Kidney tubule cell (primary cell): ENCODE measurements at places on chromosomes 1 and 21.

DNA sequence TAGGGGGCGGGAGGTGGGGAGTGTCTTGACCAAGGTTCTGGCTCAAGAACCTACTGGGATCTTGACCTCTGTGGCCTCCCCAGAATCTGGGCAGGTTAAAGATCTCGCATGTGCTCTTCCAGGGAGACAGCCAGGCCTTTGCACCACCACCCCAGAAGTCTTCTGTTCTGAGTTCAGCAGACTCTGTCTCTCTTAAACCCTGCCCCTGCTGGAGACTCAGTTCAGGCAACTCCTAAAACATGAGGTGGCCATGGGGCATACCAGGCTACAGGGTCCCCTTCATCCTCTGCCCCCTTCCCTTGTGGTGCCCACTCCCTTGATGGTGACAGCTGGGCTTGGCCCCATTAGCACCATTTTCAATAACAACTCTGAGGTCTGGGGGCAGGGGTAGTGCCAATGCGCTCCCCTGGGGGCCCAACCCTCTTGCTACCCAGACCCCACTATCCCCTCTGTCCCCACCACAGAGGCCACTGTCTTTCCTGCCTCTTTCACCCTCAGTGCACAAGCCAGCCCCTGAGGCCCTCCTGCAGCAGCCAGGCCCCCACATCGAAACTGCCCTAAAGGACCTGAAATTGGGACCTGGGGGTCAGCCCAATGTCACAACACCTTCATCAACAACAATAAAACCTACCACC, 132.7 kb upstream of the RUNX3 start:
- no peak for DNase-seq

DNA sequence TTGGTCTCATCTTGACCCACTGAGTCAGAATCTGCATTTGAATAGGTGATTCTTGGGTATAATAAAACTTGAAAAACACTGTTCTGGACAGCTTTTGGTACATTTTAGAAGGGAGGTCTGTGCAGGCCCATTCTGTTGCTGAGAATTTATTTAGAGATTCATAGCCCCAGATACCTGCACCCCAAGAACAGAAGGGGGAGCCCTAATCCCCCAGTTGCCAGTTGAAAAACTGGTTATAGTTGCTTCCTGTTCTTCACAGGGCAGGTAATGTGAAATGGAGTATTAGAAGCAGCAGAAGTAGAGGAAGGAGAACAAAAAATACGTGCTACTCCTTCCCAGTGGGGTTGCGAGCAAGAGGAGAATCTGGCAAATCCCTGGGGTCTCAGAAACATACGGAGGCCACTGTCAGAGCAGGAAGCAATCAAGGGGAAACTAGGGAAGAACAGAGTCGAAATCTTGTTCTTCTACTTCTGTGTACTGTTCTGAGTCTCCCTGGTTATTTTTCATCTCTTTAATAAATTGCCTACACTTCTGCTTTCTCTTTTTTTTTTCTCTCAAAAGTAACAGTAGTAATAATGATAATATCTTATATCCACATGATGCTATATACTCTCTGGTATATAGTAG, 4.6 kb upstream of the CLCA2 start:
- DNase-seq: peak; percentile 3

DNA sequence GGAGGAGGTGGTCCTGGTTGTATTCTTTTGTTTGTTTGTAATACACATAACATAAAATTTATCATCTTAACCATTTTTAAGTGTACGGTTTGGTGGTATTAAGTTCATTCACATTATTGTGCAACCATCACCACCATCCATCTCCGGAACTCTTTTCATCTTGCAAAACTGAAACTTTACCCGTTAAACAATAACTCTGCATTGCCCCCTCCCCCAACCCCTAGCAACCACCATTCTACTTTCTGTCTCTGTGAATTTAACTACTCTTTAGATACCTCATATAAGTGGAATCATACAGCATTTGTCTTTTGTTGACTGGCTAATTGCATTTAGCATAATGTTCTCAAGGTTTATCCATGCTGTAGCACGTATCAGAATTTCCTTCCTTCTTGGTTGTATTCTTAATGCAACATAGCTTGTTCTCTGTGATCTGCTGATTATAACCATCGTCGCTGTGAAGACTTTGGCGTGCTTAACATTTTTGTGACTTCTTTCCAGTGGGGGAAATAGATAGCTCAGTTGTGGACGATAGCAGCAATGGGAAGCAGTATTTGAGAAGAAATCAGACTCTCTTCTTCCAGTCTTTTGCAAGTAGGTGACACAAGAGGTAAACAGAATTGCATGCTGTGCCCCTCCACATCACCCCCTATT, 117.5 kb upstream of the HOOK1 start:
- no peak for DNase-seq

- no peak for DNase-seq
Measured at GRCh38 chr1:10451287-10451686, 1.5 kb downstream of the CORT start.

- no peak for DNase-seq
Measured at GRCh38 chr1:29451368-29451892, 215.1 kb downstream of the PTPRU start.

DNA sequence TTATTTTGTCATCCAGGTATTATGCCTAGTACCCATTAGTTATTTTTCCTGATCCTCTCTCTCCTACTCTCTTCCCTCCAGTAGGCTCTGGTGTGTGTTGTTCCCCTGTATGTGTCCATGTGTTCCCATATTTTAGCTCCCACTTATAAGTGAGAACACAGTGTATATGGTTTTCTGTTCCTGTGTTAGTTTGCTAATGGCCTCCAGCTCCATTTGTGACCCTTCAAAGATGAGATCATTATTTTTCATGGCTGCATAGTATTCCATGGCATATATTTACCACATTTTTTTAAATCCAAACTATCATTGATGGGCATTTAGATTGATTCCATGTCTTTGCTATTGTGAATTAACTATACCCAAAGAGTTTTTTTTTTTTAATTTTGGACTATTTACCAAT, 1675.7 kb upstream of the B3GALT2 start:
- no peak for DNase-seq

DNA sequence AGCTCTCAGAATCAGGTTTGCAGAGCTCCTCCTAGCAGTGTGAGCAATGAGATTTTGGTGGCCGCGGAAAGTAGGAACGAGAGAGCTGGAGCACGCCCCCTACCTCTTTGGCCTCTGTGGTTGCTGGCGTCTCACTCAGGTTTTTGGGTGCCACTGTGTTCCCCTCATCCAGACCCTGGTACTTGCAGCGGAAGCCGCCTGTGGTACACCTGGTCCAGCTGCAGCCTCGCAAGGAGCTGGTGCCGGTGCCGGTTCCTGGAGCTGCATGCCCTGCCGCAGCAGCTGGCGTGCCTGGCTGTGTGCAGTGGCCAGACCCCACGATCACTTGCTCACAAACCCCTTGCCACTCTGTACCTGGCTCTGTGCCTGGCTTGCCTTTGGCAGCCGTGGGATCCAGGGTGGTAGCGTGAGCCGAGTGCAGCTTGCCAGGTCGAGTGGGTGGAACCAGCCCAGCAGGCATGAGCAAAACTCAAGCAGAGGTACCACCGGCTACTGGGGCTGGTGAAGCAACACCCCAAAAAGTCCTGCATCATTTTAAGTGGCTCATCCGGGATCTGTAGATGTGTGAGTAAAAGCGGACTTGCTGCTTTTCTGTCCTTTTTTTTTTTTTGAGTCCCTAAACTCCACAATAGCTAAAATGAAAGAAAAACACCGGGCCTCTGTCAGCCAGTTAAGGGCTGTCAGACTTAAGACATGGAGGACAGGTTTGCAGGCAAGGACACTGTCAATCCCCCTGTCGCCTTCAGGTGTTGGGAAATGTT, 844.9 kb downstream of the KCNT2 start:
- no peak for DNase-seq

- DNase-seq: no peak
Measured at GRCh38 chr1:181783208-181783607, 278.3 kb downstream of the ZNF648 start.

DNA sequence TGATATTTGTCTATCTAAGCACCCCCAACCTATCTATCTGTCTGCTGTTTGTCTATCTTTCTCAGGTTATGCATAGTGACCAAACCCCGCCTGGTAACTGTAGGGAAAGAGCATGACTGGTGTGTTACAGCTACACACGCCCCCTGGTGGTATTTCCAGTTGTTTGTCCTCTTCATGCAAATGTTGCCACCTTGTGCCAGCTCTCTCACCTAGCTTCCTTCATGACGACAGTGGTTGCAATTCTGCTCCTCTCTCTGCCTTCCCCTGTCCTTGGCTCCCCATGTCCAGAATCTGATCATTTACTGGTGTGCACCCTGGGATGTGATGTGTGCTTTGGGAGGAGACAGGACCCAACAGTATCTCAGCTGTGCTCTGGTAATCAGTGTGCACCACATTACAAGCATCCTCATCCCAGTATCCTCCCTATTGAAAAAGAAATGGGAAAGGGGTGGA, 8.1 kb upstream of the INKA2 start:
- peak; percentile 78 for DNase-seq

DNA sequence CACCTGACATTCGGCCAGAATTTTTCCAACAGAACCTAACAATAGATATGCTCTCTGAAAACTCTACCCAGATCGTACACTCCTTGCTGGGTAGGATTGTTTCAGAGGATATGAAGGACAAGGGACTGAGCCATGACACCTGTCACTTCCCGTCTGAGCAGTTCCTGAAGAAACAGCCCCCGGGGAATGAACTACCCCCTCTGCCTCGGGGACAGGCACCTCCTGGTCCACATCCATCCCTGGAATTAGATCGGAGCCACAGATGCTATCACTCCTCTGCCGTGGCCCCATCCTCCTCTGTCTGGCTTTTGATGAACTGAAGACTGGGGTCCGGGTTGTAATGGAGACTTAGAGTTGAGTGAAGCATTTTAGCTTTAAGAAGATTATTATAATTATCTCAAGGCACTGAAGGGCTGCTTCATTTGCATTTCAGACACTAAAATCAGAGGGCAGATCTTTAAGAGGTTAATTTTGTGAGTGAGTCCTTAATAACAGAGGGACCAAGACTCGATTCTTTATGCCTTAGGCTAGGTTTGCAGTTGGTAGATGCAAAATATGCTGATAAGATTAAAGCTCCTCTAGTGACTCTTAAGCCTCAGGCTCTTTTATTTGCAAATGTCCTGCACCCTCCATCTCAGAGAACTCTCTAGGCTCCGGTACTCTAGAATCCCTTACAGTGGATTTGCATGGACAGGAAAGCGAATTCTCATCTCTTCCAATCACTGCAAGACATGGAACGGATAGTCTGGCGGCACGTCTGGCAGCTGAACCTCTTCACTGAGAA, 333.8 kb downstream of the KIF26B start:
- no peak for DNase-seq

DNA sequence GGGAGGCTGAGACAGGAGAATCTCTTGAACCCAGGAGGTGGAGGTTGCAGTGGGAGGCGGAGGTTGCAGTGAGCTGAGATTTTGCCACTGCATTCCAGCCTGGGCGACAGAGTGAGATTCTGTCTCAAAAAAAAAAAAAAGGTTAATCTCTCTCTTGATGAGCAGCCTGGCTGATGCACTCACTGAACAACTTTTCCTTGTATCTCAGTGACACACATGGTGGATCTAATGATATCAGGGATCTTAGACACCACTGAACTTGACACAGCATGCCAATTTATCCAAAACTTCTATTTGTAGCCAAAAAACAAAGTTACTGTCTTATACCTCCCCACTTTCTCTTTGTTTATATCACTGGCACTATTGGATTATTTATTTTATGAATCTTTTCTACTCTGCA, 16.2 kb downstream of the RHBDL2 start:
- no peak for DNase-seq

DNA sequence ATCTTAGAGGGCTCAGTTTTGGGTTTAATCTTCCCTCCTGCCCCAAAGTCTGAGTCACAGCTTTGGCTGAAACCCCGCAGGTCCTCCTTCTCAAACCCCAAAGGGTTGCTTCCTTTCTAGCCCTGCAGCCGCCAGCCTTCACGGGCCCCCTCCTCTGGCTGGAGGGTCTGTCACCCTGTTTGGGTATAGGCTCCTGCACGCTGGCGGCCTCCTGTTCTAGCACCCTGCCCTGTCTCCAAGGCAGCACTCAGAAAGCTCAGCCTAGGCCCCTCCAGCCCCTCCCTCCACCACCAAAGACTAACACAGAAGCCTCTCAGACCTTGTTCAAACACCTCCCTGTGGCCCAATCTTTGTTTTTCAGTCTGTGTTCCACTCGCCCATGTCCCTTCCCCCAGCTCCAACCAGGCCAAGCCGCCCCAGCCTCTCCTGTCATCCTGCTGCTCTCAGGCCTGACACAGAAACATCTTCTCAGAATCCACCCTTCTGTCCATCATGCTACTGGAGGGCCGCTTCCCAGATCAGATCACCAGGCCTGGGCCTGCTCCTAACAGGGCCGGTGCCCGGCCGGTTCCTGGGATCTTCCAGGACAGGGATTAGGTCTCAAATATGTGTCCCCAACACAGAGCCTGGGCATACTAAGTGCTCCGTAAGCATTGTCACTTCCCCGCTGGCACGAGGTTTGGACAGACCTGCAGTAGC, 35.6 kb downstream of the HTR6 start:
- DNase-seq: no peak

GRCh38 chr1:202625416-202626360, 84.6 kb downstream of the SYT2 start:
- peak; percentile 69 for DNase-seq

DNA sequence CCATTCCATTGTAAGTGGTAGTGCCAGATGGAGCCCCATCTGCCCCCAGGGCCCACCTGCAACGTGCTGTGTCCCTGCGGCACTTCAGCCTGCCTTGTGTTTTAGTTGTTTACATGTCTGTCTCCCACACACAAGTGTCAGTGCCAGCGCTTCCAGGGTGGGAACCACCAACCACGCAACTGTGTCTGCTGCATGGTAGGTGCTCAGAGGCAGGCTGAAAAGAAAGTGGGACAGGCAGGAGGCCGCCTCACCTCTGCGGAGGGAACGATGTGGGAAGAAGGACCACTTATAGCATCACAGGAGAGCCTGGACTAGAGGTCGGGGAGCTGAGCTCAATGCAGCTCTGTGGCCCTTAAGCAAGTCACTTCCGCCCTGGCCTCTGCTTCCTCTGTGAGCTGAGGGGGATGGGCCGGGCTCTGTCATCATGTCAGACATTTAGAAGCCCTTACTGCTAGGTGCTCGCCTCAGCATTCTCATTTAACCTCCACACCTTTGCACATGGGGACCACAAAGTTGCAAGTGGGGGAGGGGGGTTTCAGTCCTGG, 17.9 kb downstream of the SLC9A1 start:
- DNase-seq: no peak

GRCh38 chr1:24906760-24907490, 23.2 kb downstream of the RUNX3 start:
- no peak for DNase-seq

GRCh38 chr1:156717351-156717750, 10.9 kb upstream of the METTL25B start:
- no peak for DNase-seq

- no peak for DNase-seq
Measured at GRCh38 chr1:25815208-25816111, 4.3 kb upstream of the MTFR1L start.
